Caco-2 (cell line): ENCODE measurements at places on chromosomes 3 and 15. TPM values are rescaled to one million over a fixed set of nuclear protein-coding genes. Genes with fewer than 3 reads are reported as not detected.

DNA sequence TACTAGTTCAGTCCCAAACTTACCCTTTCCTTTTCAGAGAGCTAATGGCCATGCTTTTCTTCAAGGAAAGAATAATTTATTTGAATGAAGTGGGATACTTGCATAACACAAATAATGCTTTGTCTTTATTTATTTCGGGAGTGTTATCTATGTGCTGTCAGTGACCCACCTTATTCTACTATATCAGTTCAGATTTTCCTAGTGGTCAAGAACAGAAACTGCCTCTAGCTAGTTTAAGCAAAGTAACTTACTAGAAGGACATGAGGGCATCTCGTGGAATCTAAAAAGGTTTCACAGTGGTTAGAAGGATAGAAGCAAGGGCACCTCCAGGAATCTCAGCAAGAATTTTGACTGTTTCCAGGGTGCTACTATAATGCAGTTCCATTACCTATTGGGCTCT, 3.8 kb upstream of the TIMMDC1 start:
- no peak for DNase-seq
- H3K27me3 ChIP-seq: no peaks in the 10 kb centered on the region
- no peaks in the 10 kb centered on the region for H3K36me3 ChIP-seq
- H3K4me3 ChIP-seq: no peak overlapping the region

The SV2B gene
- not detected in 2 replicates for total RNA-seq

The GOLGA6A gene
- total RNA-seq: not detected in 2 replicates

The SLC22A14 gene
- 0.14 and 0.23 TPM in 2 replicates for total RNA-seq

DNA sequence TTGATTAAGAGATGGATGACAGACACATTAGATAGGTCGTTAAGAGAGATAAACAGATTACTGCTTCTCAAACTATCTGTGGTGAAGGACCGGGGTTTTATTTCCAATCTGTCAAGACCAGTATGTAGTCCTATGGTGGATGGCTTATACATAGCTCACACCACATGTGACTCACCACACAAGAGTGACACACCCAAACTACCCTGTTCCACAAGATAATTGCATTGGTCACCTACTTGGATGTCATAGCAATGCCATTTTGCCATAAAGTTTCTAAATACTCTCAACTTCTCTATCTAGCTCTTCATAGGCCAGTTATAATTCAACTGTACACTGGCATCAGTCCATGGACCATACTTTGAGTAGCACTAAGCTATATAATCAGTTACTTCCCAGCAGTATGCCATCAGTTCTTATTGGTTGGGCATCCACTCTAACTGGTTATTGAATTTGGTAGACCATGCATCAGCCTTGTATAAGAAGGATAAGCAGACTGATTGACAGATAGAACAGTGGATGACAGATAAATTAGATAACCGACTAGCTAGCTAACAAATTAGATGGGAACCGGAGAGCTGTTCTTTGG, 11.6 kb downstream of the WWTR1 start:
- no peak overlapping the region for H3K4me3 ChIP-seq
- no peak overlapping the region for H3K27ac ChIP-seq
- peaks cover 22% of the 10 kb centered on the region for H3K4me1 ChIP-seq
- H3K36me3 ChIP-seq: no peaks in the 10 kb centered on the region
- DNase-seq: no peak
- H3K27me3 ChIP-seq: no peaks in the 10 kb centered on the region

The SELENOT gene
- 121 and 124 TPM in 2 replicates for total RNA-seq

The GTF2E1 gene
- total RNA-seq: 23.7 and 30.6 TPM in 2 replicates

- H3K27ac ChIP-seq: peak overlapping the region; percentile 63
- no peaks in the 10 kb centered on the region for H3K36me3 ChIP-seq
- peaks cover 17% of the 10 kb centered on the region for H3K4me1 ChIP-seq
Measured at GRCh38 chr15:100760357-100760903, 119.2 kb upstream of the ALDH1A3 start.

- no peak overlapping the region for H3K4me3 ChIP-seq
- peaks cover 15% of the 10 kb centered on the region; the same call in 1 of the 2 replicates for H3K4me1 ChIP-seq
- H3K36me3 ChIP-seq: no peaks in the 10 kb centered on the region; the same call in 1 of the 2 replicates
- no peaks in the 10 kb centered on the region for H3K27me3 ChIP-seq
- H3K27ac ChIP-seq: peak overlapping the region; percentile 13
- no peak for DNase-seq
Measured at GRCh38 chr3:143988306-143988705, 16.7 kb downstream of the DIPK2A start.

DNA sequence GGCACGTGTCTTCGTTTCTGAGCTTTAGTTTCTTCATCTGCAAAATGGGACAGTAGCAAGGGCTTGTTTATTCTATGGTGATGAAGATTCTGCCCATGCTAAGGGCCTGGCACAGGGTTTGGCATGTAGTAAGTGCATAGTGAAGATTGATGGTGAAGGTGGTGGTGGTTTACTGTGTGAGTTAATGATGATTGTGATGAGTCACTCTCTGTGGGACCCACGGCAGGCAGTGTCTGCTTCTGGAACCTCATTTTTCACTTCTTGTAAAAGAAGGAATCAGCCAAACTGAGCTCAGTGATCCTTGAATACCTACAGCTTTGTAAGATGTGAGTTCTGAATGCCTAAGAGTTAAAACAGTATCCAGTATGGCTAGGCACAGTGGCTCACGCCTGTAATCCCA, 86.2 kb upstream of the LRTM1 start:
- H3K27me3 ChIP-seq: no peaks in the 10 kb centered on the region
- H3K27ac ChIP-seq: no peak overlapping the region
- no peak overlapping the region for H3K4me3 ChIP-seq
- no peaks in the 10 kb centered on the region for H3K4me1 ChIP-seq
- no peak for DNase-seq

The HDC gene
- total RNA-seq: not detected in 2 replicates

GRCh38 chr15:73839699-73840377, 33.5 kb upstream of the TBC1D21 start:
- H3K27ac ChIP-seq: no peak overlapping the region
- H3K4me3 ChIP-seq: no peak overlapping the region
- DNase-seq: no peak
- H3K36me3 ChIP-seq: no peaks in the 10 kb centered on the region
- H3K27me3 ChIP-seq: peaks cover 2% of the 10 kb centered on the region; the same call in 1 of the 2 replicates

The C3orf62 gene
- total RNA-seq: 5.5 and 6.5 TPM in 2 replicates

The PLS1 gene
- 19.2 and 23.6 TPM in 2 replicates for total RNA-seq

GRCh38 chr3:852033-852432, 240.8 kb upstream of the CNTN6 start:
- H3K4me3 ChIP-seq: no peak overlapping the region
- no peaks in the 10 kb centered on the region for H3K4me1 ChIP-seq
- H3K36me3 ChIP-seq: no peaks in the 10 kb centered on the region
- H3K27me3 ChIP-seq: no peaks in the 10 kb centered on the region

- no peak overlapping the region for H3K27ac ChIP-seq
- no peak overlapping the region for H3K4me3 ChIP-seq
- H3K4me1 ChIP-seq: no peaks in the 10 kb centered on the region
- H3K36me3 ChIP-seq: no peaks in the 10 kb centered on the region
- no peaks in the 10 kb centered on the region for H3K27me3 ChIP-seq
- DNase-seq: no peak
Measured at GRCh38 chr3:127206611-127207516, 13.9 kb downstream of the PRR23E start.

GRCh38 chr15:98853617-98854420, 153.8 kb downstream of the PGPEP1L start:
- no peaks in the 10 kb centered on the region for H3K27me3 ChIP-seq
- peak overlapping the region; percentile 74 for H3K27ac ChIP-seq
- peaks cover 36% of the 10 kb centered on the region for H3K4me1 ChIP-seq
- H3K4me3 ChIP-seq: peak overlapping the region; percentile 25
- no peaks in the 10 kb centered on the region for H3K36me3 ChIP-seq
- no peak for DNase-seq

DNA sequence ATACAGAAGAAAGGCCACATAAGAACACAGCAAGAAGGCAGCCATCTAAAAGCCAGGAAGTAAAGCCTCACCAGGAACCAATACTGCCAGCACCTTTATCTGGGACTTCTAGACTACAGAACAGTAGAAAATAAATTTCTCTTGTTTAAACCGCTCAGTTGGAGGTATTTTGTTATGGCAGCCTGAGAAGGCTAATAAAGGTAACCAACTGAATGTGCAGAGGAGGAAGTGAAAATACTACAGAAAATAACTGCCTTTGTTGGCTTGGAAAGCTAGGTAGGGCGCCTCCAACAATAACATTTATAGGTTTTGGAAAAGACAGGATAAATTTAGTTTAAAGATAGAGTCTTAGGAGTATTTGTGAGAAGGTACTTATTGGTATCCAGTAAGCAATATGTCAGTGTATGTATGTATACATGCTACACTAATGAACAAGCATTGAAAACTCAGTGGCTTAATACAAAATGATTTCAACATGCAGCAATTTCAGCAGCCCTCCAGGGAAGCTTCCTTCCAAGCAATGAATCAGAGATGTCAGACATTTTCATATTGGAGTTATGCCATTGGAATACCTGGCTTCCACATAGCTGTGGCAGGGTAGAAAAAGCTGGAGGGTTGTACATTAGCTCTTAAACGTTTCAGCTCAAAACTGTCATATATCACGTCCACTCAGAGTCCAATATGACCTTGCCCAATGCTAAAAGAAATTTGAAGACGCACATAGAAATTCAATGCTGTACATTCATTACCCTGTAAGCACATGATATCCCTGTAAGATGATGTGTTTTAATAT, 48.9 kb downstream of the ZBBX start:
- no peaks in the 10 kb centered on the region for H3K4me1 ChIP-seq
- DNase-seq: no peak
- no peaks in the 10 kb centered on the region for H3K27me3 ChIP-seq
- H3K4me3 ChIP-seq: no peak overlapping the region
- H3K36me3 ChIP-seq: no peaks in the 10 kb centered on the region

- no peaks in the 10 kb centered on the region for H3K36me3 ChIP-seq
- no peak for DNase-seq
- H3K27ac ChIP-seq: no peak overlapping the region
- H3K4me1 ChIP-seq: no peaks in the 10 kb centered on the region
- H3K27me3 ChIP-seq: no peaks in the 10 kb centered on the region
Measured at GRCh38 chr3:63128380-63128779, 149.7 kb upstream of the SYNPR start.

The MEX3B gene
- 0.28 and 0.34 TPM in 2 replicates for total RNA-seq

- no peaks in the 10 kb centered on the region for H3K4me1 ChIP-seq
- H3K27me3 ChIP-seq: no peaks in the 10 kb centered on the region
- no peak for DNase-seq
Measured at GRCh38 chr15:44647036-44647435, 16.4 kb downstream of the SPG11 start.

The ZDHHC19 gene
- total RNA-seq: not detected in 2 replicates
